Activated CD4-positive, alpha-beta T cell treated with anti-CD3 and anti-CD28 coated beads for 36 hours (primary cell): ENCODE measurements at places on chromosomes 1 and 21. TPM values are rescaled to one million over a fixed set of nuclear protein-coding genes. Genes with fewer than 3 reads are reported as not detected.
A peak's percentile ranks its signal among the peaks of the same experiment; 100 is the strongest.

- no peak for DNase-seq
- no peaks in the 10 kb centered on the region for H3K27me3 ChIP-seq
- H3K4me3 ChIP-seq, result no peak overlapping the region
These were observed 70.1 kb downstream of the CASZ1 start for GRCh38 chr1:10726355-10726754.

DNA sequence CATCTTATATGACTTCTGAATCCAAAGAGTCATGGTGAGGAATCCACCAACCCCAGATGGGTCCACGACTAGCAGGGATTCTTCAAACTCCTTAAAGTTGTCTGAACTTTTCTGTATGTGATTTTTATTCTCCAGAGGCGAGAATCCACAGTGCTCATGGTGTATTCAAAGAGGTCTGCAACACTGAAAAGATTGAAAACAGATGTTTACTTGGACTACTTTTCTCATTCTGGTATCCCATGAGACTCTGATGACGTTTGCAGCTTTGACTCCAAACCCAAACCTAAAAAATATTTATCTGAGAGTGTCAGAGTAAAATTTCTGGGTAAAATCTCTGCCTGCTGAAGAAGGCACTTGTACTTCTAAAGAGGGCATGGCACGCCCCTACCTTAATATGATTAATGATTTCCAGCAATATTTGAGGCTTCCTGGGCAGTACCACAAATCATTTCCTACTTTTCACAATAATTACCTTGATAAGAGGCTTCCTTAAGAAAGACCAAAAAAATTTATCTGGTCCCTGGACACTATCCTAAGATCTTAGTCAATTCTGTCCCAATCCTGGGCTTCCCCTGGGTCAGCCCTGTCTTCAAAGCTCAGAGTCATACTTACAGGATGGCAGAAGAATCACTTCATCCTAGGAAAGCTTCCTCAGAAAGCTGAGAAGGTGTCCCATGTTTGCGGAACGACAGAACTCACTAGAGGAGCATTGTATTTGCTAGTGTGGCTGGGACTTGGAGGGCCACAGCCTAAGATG is 76.5 kb upstream of the MAP10 start:
- H3K27ac ChIP-seq, result no peak overlapping the region
- H3K27me3 ChIP-seq, result peaks cover 5% of the 10 kb centered on the region
- H3K4me3 ChIP-seq, result no peak overlapping the region
- peaks cover 11% of the 10 kb centered on the region for H3K4me1 ChIP-seq
- H3K36me3 ChIP-seq, result no peaks in the 10 kb centered on the region

DNA sequence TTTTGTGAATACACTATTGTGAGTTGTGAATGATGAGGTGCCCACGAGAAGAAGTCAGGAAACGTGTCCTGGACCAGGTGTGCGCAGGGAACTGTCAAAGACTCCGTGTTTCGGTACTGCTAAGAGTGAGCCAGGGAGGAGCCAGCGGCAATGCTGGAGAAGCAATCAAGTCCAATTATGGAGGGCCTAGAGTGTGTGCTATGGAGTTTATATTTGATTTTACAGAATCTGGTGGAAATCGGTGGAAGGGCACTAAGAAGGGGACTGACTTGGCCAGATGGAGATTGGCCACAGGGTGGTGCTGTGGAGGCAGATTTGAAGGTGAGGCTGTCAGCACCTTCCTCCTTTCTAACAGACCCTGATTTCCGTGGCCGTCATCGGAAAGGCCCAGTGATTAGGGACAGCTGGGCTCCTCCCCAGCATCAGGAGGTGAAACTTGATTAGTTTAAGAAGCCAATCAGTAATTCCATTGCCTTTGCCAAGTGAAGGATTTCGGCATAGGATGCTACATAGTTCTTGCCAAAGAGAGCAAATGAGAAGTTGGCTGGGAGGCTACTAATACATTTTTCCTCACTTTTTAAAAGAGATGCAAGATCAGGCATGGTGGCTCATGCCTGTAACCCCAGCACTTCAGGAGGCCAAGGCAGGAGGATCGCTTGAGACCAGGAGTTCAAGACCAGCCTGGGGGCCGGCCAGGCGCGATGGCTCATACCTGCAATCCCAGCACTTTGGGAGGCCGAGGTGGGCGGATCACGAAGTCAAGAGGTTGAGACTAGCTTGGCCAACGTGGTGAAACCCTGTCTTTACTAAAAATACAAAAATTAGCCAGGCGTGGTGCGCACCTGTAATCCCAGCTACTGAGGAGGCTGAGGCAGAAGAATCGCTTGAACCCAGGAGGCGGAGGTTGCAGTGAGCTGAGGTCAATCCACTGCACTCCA is 7.0 kb downstream of the PTCH2 start:
- H3K36me3 ChIP-seq, result no peaks in the 10 kb centered on the region
- peak; percentile 96 for DNase-seq
- no peak overlapping the region for H3K27ac ChIP-seq
- peaks cover 3% of the 10 kb centered on the region for H3K4me1 ChIP-seq
- peaks cover 5% of the 10 kb centered on the region for H3K27me3 ChIP-seq

- H3K4me3 ChIP-seq, result no peak overlapping the region
- H3K36me3 ChIP-seq, result no peaks in the 10 kb centered on the region
- peaks cover 5% of the 10 kb centered on the region for H3K27me3 ChIP-seq
- H3K27ac ChIP-seq, result no peak overlapping the region
- no peaks in the 10 kb centered on the region for H3K4me1 ChIP-seq
These were observed 342.4 kb upstream of the AJAP1 start for GRCh38 chr1:4312024-4312423.

DNA sequence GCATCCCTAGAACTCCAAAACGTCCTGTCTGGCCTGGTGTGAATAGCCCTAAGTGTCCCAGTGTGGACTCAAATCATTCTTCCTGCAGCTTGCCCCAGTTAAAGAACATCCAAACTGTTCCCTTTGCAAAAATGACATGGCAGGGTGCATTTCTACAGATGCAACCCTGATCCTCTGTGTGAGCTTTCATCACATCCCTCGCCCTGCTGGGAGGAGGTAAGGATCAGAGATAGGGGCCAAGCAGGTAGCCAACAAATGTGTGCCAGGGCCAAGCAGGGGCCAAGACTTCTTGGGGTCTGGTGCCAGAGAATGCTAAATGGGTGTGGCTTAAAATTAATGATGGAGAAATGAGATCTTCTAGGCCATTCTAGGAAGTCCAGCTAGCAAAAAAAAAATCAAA is 27.1 kb upstream of the MPZL1 start:
- H3K4me1 ChIP-seq, result peaks cover 4% of the 10 kb centered on the region
- no peak for DNase-seq
- no peaks in the 10 kb centered on the region for H3K27me3 ChIP-seq
- H3K4me3 ChIP-seq, result no peak overlapping the region

DNA sequence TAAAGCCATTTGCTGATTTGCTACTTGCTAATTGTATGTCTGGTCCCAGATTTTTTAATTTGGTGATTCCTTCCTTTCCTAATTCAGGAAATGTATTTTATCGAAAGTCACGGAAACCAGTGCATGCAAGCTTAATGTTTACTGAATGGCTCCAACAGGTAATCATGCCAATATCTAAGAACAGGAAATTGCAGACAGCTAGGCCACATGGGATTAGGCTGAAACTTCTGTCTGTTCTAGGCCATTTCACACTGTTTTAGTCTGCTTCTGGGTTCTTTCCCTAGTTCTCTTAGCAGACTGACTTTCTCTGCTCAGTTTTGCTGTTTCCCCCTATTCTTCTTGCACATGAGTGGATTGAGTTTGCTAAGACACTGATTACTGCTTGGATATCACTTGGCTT is 111.4 kb downstream of the NTNG1 start:
- no peak overlapping the region for H3K27ac ChIP-seq
- H3K4me3 ChIP-seq, result no peak overlapping the region
- H3K4me1 ChIP-seq, result peaks cover 4% of the 10 kb centered on the region
- no peaks in the 10 kb centered on the region for H3K36me3 ChIP-seq
- no peak for DNase-seq

DNA sequence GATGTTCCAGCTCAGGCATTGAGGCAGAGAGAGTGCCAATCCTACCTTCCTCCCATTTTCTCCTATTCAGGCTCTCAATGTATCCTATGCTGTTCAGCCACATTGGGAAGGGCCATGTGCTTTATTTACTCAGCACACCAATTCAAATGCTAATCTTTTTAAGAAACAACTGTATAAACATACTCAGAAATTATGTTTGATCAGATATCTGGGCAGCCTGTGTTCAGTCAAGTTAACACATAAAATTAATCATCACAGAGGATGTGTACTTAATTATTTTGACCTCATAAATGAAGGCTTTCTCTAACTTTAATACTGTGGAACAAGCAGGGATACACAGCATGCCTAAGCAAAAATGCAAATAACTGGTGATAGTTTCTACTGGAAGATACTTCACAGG is 149.8 kb downstream of the NCAM2 start:
- H3K36me3 ChIP-seq, result no peaks in the 10 kb centered on the region
- H3K27me3 ChIP-seq, result no peaks in the 10 kb centered on the region
- no peak overlapping the region for H3K27ac ChIP-seq
- no peaks in the 10 kb centered on the region for H3K4me1 ChIP-seq
- no peak for DNase-seq
- H3K4me3 ChIP-seq, result no peak overlapping the region

DNA sequence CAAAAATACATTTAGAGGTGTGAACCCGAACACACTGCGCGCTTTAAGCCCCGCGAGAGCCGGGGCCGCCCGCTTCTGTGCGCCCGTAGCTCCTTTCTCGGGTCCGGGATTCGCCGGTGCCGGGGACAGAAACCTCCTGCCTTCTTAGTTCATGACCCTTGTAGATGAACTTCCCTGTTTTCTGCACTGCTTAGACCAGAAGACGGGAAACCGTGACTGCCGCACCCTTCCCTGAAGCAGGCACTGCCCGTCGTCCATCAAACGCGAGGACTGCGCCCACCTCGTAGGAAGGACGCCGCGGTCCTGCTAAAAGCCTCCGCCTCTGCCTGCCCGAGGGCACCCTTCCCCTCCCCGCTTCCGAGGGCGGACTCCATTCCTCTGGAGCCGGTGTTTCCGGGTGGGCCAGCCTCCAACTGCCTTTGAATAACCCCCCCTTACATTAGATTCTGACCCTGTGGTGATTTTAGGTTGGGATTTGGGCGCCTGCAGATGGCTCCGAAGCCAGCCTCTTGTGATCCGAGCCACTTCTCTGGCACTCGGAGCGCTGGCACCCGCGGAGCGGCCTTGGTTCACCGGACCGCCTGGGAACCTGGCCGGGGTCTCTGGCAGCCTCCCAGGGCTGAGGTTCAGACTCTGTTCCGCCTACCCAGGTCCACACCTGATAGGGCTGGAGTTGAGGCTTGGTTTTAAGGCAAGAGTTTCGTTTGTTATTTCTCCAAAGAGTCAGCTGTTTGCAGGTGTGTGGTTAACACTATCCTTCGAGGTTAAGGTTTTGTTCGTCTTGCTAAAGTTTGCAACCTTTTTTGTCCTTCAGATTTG is 1.2 kb upstream of the PTTG1IP start:
- DNase-seq, result peak; percentile 63
- H3K27ac ChIP-seq, result peak overlapping the region; percentile 72
- H3K27me3 ChIP-seq, result no peaks in the 10 kb centered on the region
- H3K4me3 ChIP-seq, result peak overlapping the region; percentile 92

GRCh38 chr1:33971018-33971710 is 107.3 kb downstream of the HMGB4 start:
- no peak for DNase-seq
- H3K27ac ChIP-seq, result no peak overlapping the region
- H3K36me3 ChIP-seq, result no peaks in the 10 kb centered on the region
- H3K27me3 ChIP-seq, result peaks cover 8% of the 10 kb centered on the region
- H3K4me1 ChIP-seq, result no peaks in the 10 kb centered on the region
- H3K4me3 ChIP-seq, result no peak overlapping the region

DNA sequence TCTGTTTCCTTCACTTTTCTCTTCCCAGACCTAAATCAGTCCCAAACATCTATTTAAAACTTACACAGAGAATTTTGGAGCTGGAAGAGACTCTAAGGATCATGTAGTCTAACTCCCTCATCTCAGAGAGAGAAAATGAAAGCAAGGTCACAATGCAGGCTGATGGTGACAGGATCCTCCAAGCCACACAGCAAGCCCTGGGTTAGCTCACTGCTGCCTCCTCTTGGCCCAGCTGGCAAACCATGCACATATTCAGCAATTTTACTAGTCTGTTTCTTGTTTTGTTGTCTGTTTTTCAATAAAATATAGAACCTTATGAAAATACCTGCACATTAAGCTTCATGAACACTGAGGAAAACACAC is 27.7 kb upstream of the LY9 start:
- H3K27ac ChIP-seq, result peak overlapping the region; percentile 99
- peaks cover 44% of the 10 kb centered on the region for H3K4me1 ChIP-seq
- peak; percentile 93 for DNase-seq

DNA sequence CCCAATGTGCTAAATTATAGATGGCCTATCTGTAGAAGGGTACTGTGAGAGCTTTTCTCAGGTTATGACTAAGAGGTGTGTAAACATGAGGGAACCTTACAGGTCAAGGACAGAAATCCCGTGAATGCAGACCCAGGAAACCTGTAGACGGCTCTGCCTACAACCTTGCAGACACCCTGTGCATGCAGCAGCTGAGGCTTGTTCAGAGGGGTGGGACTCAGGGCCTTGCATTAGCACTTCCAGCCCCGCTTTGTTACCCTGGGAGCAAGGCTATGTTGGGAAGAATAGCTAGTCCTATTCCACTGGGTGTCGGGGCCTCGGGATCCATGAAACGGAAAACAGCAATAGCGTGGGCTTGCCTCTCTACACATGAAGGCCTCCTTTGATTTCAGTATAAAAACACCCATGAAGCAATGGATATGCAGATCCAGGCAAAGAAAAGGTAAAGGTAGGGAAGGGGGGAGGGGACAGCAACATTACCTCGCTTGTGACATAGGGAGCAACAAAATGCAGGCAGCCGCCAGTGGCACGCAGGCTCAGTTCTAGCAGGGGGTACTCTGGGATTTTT is 9.5 kb upstream of the NDUFS5 start:
- no peak for DNase-seq
- no peaks in the 10 kb centered on the region for H3K4me1 ChIP-seq
- no peak overlapping the region for H3K27ac ChIP-seq

DNA sequence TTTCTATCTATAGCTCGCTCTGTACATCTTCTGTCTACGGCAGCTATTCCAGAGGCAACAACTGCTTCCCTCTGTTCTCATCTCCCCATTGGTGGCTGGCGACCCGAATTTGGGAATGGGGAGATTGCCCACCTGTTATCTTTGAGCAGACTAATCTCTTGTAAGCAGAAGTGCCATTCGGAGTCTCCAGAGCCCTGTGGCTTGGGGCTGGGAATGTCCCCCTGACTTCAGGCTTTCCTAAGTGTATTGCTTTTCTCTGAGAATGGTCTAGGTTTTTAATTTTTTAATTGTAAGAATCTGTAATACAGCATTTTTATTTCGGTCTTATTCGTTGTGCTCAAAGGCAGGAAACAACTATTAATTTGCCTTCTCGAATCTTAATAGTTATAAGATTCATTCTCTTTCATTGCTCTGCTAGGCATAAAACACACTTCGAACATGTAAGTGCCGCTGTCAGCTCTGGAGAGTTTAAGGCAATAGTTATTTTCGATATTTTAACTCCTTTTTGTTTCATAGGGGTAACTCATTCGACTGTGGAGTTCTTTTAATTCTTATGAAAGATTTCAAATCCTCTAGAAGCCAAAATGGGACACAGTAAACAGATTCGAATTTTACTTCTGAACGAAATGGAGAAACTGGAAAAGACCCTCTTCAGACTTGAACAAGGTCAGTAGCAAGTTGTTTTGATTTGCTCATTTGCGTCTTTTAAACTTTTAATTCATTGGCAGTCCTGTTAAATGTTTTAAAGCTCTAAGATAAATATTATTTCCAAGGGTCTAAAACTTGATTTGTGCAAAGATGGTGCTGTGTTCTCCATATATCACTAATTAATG is 514 bp downstream of the AGL start:
- H3K4me3 ChIP-seq, result peak overlapping the region; percentile 94
- DNase-seq, result no peak
- no peaks in the 10 kb centered on the region for H3K27me3 ChIP-seq
- peak overlapping the region; percentile 92 for H3K27ac ChIP-seq

The OR2W3 gene
- total RNA-seq, result not detected

The UBL4B gene
- total RNA-seq, result not detected

The FCRL1 gene
- not detected for total RNA-seq

The SPRR2E gene
- not detected for total RNA-seq

The S100A1 gene
- not detected for total RNA-seq
